Stimulated activated CD4-positive, alpha-beta T cell treated with anti-CD3 and anti-CD28 coated beads, TNF-alpha, amount 100 ng/mL, for 1 hour (primary cell): ENCODE measurements at places on chromosomes 7 and 10.

- no peak for DNase-seq
Observed at GRCh38 chr7:136655414-136655813, 213.0 kb upstream of the CHRM2 start.

GRCh38 chr10:113409175-113409574 is 143.7 kb upstream of the HABP2 start:
- DNase-seq = no peak

DNA sequence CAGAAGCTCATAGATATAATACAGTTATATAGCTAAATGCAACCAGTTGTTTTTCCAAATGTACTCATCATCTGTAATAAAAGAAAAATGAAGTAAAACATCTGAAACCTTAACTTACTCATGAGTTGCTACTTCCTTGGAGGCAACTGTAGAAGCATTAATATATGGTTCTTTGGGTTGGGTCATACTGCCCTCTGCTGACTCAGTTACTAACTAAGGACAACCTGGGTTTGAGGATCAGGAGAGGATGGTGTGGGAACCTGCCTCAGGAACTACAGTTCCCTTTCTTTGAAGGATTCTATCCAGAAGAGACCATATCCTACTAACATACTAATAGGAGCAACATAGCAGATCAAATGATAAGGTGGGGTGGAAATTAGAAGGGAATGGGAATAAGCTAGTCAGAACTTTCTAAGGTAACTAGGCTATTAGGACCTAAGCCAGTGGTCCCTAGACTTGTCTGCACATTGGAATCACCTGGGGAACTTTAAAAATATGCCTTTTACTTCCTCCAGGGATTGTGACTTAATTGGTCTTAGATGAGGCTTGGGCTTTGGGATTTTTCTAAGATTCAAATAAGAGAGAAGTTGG is 20.7 kb downstream of the COX15 start:
- DNase-seq = no peak

GRCh38 chr7:42761486-42761885 is 150.4 kb downstream of the C7orf25 start:
- DNase-seq = no peak
